ENCODE measurements at places on chromosomes 4 and X.

GRCh38 chr4:101102114-101102742 is 245.1 kb downstream of the PPP3CA start:
- DNase-seq: no peak

GRCh38 chr4:5878359-5878758 is 14.5 kb downstream of the CRMP1 start:
- peak; percentile 9 for DNase-seq

DNA sequence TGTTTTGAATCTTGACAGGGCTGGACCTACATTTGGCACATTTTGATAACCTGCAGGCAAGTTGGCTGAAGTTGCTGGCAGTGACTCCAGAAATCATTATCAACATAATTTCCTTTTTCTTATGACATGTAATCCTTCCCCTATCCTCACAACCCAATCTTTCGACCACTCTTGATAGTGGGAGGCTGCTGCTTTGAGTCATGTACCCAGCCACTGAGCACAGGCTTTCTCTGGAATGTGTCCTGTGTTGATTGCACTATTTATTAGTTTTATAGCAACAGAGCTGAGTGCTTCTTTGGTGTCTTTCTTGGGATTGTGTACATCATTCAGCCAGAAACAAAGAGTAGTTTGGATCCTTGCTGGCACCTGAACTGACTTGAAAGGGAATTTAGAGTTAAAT is 183.1 kb upstream of the LEF1 start:
- no peak for DNase-seq

GRCh38 chr4:48347282-48347921 is 6.1 kb downstream of the SLAIN2 start:
- DNase-seq: no peak

- no peak for DNase-seq
These were observed 8.6 kb downstream of the FAM200B start for GRCh38 chr4:15690020-15690809.

DNA sequence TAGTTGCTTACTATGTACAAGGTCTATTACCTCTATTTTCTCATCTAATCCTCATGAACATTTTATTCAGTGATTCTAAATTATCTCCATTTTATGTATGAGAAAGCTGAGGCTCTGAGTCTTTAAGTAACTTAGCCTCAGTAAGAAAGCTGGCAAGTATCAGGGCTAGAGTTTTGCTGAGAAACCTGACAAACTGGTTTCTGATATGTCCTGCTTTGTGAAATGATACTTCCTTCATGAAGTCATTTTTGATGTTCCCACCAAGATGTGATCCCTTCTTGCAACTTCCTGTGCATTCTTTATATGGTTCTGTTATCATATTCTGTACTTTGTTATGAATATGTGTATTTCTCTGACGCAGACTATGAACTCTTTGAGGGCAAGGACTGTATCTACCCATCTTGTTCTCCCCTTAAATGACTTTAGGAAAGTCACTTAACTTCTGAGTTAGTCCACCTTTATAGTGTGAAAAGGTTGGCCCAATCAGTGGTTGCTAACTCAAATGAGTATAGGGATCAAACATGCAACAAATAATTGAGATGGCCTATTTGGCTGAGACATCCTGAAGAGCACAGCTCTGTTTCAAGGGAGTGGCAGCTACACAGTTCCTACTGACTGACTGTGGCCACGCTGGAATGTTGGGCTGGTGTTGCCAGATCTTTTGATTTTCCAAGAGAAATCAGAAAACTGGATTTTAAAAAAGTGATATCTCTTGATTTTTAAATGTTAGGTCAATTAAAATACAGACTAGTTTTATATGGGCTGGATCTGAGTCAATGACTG is 127.9 kb upstream of the AMOT start:
- no peak for DNase-seq

GRCh38 chr4:107619731-107620130 is 100.3 kb downstream of the PAPSS1 start:
- no peak for DNase-seq

- peak; percentile 21 for DNase-seq
These were observed 36.0 kb upstream of the CD99L2 start for GRCh38 chrX:150934453-150934852.

DNA sequence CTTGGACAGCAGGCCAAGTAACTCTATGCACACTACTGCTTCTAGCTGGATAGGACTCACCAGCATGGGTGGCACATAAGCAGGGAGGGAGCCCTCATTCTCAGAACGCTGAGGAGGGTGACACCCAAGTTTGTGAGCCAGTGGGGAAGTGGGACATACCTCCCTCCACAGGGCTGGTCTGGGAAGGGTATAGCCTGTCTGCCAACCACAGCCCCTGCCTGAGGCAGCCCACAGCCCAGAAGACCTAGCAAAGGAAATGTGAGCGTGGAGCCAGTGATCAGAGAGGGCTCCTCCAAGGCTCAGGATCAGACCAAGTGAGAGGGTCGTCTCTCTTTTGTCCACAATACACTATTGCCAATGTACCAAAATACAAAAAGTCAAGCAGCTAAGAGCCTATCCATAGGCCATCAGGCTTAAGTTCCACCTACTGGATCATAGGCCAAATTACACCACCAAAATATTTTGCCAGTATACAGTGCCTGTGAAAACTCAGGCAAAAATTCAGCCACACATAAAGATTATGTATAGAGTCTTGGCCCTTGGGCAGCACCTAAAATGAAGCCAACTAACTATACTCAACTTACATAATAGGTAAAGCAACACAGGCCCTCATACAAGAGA is 1203.1 kb downstream of the PCDH18 start:
- no peak for DNase-seq

DNA sequence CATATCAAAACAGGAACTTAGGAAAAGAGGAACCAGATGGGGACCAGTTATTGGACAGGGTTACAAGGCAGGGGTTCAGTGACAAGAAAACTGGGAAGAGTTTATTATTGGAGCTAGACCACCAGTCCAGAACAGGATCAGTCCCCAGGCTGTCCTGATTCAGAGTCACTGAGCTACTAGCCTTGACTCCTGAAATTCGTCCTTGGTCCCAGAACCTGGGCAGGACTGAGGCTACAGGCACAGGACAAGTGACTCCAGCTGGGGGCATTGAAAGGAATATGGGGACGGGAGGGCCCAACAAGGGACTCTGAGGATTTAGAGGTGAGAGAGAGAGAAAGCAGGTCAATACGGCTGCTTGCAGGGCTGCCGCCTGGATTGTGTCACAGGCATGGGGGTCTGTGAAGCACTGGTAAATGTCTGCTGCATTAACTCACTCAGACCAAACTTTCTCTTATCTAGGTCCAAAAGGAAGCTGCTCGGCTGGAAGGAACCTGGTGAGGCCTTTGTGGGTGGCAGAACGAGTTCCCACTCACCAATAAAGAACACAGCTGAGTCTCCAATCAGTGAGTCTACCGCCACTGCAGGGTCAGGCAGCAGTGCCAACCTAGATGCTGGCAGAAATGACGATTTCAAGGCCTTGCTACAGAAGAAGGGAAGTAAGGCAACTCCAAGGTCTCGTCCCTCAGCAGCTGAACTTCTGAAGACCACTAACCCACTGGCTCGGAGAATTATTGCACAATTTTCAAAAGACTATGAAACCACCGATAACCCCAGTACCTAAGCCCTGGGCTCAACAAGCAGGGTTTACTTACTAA is 11.3 kb upstream of the RTL5 start:
- DNase-seq: no peak

DNA sequence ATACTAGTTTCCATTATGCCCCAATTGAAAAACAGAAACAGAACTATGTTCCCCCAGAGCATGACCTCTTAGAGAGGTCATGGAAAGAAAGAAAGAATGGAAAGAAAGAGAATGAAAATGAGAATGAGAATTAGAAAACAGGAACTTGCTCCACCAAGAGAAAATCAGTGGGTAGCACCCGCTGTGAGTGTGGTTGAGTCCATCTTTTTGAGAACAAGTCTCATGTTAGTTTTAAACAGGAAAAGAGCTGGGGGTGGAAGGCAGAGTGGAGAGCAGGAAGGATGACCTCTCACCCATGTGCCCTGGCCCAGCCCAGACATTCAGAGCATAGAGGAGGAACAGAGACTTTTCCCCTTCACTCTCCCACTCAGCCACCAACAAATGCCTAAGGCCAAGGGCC is 4.9 kb downstream of the GSX2 start:
- no peak for DNase-seq

DNA sequence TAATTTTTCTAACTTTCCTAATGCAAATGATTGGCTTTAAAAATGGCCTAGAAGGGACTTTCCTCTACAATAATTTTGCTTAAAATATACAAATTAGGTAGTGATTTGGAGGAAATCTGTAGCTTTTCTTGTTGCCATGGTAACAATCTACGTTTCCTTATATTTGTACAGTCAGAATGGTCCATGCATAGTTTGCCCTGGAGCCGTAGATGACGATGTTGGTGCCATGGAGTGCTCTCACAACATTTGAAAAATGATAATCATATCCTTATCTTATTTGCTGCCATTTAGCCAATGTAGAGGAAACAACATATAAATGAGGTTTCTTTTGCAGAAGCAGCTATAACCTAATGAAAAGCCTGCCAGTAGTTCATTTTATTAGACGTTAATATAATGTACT is 89.0 kb upstream of the NMU start:
- DNase-seq: no peak

DNA sequence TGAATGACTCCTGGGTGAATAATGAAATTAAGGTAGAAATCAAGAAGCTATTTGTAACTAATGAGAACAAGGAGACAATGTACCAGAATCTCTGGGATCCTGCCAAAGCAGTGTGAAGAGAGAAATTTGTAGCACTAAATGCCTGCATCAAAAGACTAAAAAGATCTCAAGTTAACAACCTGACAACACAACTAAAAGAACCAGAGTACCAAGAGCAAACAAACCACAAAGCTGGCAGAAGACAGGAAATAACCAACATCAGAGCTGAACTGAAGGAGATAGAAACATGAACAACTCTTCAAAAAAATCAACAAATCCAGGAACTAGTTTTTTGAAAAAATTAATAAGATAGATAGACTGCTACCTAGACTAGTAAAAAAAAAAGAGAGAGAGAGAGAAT is 8.4 kb downstream of the CFAP299 start:
- no peak for DNase-seq

DNA sequence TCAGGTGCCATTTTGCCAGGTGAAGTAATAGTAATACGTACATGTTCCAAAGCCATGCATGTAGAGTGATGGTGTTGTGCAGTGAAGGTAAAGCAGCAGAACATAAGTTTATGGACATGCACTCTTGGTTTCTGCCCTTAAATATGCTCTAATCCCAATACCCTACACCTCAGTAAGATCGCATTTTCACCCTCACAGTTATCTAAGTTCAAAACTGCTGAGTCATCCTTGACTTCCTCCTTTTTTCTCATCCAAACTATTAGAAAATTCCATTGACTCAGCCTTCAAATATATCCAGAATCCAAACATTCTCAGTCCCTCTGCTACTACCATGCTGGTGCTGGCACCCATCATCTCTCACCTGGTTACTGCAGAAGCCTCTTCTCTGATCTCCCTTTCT is 652.9 kb upstream of the IGFBP7 start:
- DNase-seq: no peak

- DNase-seq: no peak
These were observed 47.1 kb downstream of the HTT start for GRCh38 chr4:3121596-3121995.

- DNase-seq: no peak
These were observed 52.4 kb downstream of the KLHL5 start for GRCh38 chr4:39114436-39114835.

GRCh38 chr4:65242156-65242846 is 428.0 kb downstream of the EPHA5 start:
- DNase-seq: no peak

DNA sequence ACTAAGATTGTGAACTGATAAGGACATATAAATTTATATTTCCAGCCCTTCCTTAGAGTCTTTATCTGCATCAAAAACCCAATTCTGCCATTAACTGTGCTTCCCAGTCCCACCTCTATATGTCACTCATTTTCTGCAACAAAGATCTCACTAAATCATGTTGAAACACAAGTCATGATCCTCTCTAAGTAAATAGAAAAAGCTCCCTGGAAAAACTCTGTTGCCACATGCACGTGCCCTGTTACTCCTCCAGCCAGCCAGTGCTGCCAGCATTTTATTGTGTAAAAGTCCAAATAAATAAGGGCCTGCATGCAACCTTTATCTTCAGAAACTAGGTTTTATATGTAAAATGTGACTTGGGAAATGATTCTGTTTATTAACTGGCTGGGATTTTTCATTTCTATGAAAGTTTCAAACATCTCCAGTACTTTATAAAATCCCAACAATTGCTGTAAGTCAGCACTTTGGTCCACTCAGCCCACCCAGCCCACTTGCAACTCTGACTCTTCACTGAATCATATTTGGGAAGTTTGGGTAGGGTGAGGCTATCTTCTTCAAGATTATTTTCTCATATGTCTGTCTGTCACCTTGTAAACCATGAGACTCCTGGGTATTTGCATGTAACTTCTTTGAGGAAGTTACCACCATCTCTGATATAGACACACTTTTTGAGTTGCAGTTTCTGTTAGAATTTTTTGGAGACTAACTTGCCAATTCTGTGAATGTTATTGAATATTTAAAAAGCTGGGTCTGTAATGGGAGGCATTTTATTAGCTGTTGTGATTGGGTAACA is 40.0 kb upstream of the SMARCA5 start:
- DNase-seq: no peak

- DNase-seq: no peak
These were observed 7.3 kb downstream of the NAP1L5 start for GRCh38 chr4:88690355-88690754.

GRCh38 chrX:78106651-78106986 is 2.6 kb downstream of the PGK1 start:
- DNase-seq: no peak

DNA sequence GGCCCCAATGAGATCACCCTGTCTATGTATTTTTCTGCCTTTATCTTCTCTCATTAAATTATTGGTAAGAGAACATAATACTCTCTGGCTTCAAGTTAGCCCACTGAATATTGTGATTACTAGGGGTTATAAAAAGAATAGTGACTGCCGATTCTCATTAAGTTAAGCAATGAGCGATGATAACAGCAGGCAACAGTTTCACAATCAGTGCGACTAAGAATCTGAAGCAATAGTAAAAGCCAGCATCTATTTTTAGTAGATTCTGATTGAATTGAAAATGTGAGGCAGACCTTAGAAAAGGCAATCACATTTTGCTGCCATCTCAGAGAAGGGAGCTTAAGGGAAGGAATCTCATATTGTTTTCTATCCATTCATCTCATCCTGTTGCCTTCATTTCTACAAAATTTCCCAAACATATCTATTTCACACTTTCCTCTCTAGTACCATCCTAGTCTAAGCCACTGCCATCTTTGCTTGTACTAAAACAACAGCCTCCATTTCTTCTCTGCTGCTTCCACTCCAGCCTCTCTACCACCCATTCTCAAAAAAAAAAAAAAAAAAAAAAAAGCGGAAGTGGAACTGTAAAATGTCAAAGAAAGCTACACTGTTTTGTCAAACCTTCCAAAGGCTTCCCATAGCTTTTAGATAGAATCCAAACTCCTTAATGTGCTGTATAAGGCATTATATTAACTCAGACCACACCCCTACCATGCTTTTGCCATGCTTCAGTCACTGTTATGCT is 17.4 kb downstream of the GABRA4 start:
- DNase-seq: no peak

DNA sequence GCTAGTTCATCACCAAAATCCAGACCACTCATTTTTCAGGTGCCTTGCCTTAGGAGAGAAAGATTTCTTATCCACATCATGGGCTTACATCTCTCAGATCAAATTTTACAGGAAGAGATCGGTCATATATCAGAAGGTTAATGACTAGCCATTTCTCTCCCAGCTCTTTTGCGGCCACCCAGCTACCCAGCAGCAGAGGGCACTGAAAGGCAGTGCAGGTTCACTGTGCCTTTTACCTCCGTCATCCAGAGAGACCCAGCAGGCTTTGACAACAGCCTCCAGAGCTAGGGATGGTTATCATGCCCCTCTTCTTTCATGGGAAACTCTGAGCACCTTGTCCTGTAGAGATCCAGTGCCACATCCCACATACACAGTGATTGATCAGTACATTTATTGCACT is 384.8 kb downstream of the AFF2 start:
- DNase-seq: no peak
